Muscle of leg (tissue), 16 donors: ENCODE measurements at places on chromosomes 2 and 18. TPM values are rescaled to one million over a fixed set of nuclear protein-coding genes. Genes with fewer than 3 reads are reported as not detected.
A peak's percentile ranks its signal among the peaks of the same experiment; 100 is the strongest.

DNA sequence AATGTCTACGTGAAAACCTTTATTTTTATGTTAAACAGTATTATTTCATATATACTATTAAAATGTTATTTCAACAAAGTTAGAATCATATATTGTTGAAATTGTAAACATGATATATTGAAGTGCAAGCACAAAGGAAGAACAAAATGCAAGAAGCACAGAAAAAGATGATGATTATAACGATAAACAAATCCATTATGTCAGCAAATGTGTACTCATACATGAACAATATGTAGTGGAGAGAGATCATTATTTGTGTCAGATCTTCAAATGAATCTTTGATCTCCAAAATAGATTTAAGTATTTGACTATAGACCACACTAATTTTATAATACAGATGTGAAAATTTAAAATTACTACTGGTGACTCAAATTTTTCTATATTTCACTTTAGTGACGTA, 1104.4 kb upstream of the CRIM1 start:
- DNase-seq = no peak

- no peak for DNase-seq
Observed at GRCh38 chr2:62933398-62933917, 117.2 kb upstream of the OTX1 start.

GRCh38 chr2:29322011-29322410, 206.8 kb downstream of the CLIP4 start:
- DNase-seq = no peak

DNA sequence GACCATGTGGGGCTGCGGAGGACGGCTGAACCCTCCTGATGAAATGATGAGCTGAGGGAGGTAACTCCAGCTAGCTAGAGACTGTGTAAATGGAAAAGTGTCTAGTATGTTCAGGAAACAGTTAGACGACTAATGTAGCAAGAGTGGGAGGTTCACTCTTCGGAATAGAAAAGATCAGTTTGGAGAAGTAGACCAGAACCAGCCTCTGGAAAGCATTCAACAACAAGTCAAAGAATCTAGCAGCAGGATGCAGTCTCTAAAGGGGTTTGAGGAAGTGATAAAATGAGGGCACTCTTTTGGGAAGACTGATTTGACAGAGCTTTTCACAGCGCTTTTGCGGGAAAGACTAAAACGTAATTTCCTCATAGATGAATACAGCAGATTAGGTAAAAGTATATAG, 79.6 kb downstream of the GAREM1 start:
- DNase-seq = no peak

Gene PRKAG3
- polyA plus RNA-seq = 9.9 TPM

- no peak for DNase-seq
Observed at GRCh38 chr2:236714080-236714479, 144.5 kb downstream of the ACKR3 start.

DNA sequence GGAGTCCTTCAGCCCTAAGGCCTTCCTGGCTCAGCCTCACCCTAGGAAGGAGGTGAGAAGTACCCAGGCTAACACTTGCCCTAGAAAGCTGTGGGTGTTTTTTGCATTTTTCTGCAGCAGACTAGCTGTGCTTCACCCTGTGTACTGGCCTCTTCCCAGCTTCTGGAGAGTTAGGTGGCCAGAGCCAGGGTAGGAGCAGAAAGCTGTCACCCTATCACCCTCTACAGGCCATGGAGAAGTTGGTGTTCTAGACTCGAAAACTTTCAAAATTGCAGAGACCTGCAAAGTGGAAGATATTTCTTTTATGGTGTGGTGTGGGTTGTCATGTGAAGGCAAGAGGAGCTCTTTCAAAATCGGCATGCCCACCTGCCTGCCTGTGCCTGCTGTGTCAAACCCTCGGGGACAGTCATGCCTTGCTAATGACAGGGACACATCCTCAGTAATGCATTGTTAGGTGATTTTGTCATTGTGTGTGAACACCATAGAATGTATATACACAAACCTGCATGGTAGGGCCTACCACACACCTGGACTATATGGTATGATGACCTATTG, 29.8 kb downstream of the EHD3 start:
- DNase-seq = no peak

Gene GRB14
- 3.5 TPM for polyA plus RNA-seq

DNA sequence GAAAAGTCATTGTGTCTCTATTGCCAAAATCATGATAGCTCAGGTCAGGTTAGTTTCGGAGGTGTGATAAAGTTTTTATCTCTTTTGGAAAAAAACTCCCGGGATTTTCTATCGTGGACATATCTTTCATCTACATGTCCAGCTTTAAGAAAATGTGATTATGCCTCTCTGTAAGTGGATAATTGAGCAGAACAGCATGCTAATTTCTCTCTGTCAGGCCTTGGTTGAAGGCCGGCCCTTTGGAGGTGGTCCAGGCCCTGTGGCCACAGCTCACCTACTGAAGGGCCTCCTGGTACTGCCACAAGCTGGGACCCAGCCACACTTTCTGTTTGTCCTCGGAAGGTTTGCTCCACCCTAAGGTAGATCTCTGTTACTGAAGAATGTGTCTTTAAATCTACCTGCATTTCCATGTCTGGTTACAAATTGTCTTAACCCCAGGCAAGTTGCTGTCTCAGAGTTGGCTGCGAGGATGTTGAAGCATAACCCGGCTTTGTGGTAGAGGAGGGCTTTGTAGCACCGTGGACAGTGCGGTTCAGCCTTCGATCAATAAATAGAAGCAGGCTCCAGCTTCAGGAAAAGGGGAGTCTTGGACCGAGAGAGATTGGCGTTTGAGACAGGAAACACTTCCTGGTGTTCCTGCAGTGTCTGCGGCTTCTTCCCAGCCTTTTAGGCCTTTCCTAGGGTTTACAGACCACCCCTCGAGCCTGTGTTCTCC, 25.5 kb downstream of the TCF7L1 start:
- no peak for DNase-seq

DNA sequence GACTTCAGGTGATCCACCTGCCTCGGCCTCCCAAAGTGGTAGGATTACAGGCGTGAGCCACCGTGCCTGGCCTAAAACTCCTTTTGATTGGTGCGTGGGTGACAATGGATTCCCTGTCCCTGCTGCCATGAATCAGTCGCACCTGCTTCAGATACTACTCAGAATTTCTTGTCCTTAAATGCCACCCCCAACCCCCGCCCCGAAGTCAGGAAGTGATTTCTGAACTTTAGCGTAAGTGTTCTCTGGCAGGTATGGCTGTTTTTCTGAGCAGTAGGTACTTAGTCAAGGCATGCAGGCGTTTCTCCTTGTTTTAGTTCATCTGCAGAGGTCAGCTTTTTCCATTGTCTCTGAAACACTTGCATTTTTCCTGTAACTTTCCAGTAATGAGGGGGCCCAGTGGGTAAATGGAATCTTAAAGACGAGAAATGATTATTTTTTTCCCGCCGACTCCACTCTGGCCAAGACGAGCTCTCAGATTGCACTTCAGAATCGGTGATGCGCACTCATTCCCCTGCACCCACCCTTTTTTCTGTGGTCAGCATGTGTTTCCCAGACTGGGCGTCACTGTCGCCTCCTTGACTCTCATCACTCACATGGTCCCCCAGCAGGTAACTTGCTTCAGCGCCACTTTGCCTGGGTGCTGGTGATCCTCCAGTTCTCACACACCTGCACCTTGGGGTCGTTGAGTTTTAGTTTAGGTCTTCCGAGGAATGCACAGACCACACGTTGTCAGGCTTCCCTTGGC, 179.7 kb downstream of the GBX2 start:
- peak; percentile 17 for DNase-seq

Gene TRIM54
- 83.1 TPM for polyA plus RNA-seq

Gene SKA1
- 6.6 TPM for polyA plus RNA-seq

GRCh38 chr2:113981404-113982134, 91.7 kb downstream of the ACTR3 start:
- DNase-seq = peak; percentile 44

DNA sequence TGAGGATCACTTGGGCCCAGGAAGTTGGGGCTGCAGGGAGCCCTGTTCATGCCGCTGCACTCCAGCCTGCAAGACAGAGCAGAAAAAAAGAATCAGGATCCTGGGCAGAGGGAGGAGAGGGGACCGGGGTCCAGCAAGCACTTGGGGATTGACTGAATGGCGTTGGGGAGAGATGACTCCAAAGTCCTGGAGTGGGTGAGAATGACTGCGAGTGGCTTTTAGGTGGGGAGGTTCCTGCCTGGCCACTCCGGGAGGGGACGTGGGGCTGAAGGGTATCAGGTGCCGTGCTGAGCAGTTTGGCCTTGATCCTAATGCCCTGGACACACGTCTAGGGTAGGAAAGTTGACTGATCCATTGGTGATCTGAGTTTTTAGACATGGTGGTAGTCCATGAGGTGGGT, 3.5 kb upstream of the NFATC1 start:
- DNase-seq = no peak

GRCh38 chr2:234388591-234388990, 108.3 kb downstream of the ARL4C start:
- DNase-seq = no peak

GRCh38 chr2:109409321-109410038, 204.3 kb downstream of the SEPTIN10 start:
- peak; percentile 24 for DNase-seq

DNA sequence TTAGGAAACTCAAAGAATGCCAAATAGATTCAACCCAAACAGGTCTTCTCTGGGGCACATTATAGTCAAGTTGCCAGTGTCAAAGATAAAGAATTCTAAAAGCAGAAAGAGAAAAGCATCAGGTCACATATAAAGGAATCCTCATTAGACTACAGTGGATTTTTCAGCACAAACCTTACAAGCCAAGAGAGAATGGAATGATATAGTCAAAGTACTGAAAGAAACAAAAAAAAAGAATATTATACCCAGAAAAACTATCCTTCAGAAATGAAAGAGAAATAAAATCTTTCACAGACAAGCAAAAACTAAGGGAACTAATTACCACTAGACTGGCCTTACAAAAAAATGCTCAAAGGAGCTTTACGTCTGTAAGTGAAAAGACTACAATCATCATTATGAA, 65.5 kb downstream of the TBR1 start:
- DNase-seq = no peak

Gene PJVK
- 4.5 TPM for polyA plus RNA-seq

Gene PER2
- polyA plus RNA-seq = 5.2 TPM

Gene MAPRE2
- polyA plus RNA-seq = 23.6 TPM

Gene SYT4
- not detected for polyA plus RNA-seq

DNA sequence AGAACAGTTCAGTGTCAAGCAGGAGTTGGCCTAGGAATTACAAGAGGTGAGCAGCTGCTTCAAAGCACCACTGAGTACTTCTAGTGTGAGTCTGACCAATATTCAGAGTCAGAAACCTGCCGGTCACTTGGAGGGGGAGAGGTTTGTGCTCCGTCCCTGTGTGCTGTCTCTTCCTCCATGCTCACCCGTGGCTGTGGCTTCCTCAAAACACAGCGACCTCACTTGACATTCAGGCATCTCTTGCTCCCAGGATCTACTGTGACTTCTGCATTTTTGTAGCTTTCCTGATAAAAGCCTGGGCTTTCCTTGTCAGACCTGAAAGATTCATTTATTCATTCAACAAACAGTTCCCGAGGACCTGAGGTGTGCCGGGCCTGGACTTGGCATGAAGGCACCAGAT, 32.9 kb downstream of the TPRKB start:
- no peak for DNase-seq

Gene RAD51AP2
- polyA plus RNA-seq = 0.08 TPM

GRCh38 chr2:26489213-26489850, 11.4 kb upstream of the OTOF start:
- DNase-seq = no peak

- no peak for DNase-seq
Observed at GRCh38 chr2:172761306-172761705, 25.7 kb downstream of the RAPGEF4 start.

DNA sequence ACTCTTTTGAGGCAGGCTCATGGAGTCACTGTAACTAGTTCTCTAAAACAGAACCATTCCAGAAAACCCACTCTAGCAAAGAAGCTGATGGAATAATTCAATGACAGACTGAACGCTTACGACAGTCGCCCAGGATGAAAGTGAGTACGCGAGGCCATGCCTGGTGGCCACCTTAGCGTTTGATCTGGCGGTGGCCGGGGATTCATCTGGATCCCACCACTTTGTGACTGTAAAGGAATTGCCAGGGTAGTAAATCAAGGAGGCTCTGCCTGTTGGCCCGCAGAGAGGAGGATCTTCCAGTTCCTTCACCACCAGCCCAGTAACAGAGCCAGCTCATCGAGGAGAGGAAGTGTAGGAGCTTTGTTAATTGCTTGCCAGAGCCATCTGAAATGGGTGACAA, 34.6 kb downstream of the GREB1 start:
- DNase-seq = no peak

- peak; percentile 9 for DNase-seq
Observed at GRCh38 chr2:113863144-113863543, 26.7 kb upstream of the ACTR3 start.

Gene PTMA
- 718 TPM for polyA plus RNA-seq

Gene MGAT4A
- 3.0 TPM for polyA plus RNA-seq

DNA sequence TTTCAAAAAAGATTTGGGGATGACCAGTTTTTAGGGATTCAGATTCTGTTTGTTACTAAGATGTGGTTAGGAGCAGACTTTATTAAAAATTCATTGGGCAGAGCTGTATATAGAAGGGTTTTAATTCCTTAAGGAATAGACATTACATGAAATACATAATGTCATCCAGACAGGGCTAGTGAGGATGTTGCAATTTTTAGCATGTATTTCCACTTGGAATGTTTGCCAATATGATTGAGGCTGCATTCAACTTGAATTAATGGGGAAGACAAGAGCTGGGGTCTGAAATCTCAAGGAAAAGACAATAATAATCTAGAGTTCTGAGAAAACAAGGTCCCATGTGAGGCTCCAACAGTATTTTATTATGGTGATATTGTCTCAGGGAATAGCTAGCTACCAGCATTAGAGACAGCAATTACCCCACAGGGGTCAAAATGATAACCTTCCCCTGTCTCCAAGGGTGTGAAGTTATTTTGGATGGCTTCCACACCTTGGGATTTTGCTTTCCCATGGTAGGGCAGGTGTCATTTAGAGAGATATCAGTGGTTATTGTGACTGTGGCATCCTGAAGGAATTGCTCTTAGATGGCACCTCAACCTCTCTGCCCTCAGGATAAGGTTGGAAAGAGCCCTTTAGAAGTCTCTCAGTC, 60.2 kb downstream of the VSNL1 start:
- peak; percentile 19 for DNase-seq

GRCh38 chr2:55408098-55408882, 11.4 kb downstream of the CCDC88A start:
- DNase-seq = no peak

DNA sequence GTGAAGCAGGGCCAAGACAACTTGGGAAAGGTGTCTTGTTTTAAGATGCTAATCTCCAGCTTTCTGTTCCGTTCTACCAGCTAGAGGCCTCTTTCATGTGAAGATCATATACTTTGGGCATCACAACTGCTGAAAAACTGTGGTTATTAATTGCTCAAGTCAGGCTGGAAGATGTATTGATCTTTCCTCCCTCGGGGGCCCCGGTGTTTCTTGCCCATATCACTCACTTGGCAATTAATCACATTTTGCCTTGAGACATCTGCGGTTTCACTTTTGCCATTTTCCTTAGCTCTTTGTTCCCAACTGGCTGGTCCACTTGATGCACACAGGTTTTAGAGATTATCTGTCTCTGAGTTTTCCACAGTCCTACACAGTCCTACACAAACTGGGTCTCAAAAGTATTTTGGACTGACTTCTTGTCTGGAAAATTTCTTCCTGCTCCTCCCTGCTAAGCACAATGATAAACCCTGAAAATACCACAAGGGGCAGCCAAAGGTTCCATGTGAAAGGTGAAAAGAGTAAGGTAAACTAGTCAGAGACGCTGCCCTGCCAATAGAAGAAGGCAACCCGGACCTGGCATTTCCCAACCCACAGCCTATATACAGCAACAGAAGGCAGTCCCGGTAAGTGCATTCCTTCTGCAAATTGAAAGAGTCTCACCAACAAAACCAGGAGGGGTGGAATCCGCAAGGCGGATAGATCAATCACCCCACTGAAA, 181.0 kb downstream of the AFF3 start:
- no peak for DNase-seq

Gene METAP1D
- polyA plus RNA-seq = 7.8 TPM

- DNase-seq = peak; percentile 17
Observed at GRCh38 chr18:60982329-60982695, 350.9 kb upstream of the CDH20 start.
